ENCODE measurements at places on chromosomes 3 and 15.

GRCh38 chr3:113968986-113969385, 21.2 kb downstream of the ZDHHC23 start:
- DNase-seq = no peak

GRCh38 chr3:161403251-161403650, 31.9 kb upstream of the SPTSSB start:
- DNase-seq = no peak

- DNase-seq = no peak
Observed at GRCh38 chr3:42228796-42229195, 37.2 kb downstream of the CCK start.

GRCh38 chr3:72313308-72313707, 528.4 kb upstream of the PROK2 start:
- no peak for DNase-seq

Measured in vagina (tissue), 2 donors.